Stimulated activated CD4-positive, alpha-beta T cell treated with anti-CD3 and anti-CD28 coated beads, Interleukin-4, amount 100 ng/mL, for 1 hour (primary cell): ENCODE measurements at places on chromosomes 13 and 19.

DNA sequence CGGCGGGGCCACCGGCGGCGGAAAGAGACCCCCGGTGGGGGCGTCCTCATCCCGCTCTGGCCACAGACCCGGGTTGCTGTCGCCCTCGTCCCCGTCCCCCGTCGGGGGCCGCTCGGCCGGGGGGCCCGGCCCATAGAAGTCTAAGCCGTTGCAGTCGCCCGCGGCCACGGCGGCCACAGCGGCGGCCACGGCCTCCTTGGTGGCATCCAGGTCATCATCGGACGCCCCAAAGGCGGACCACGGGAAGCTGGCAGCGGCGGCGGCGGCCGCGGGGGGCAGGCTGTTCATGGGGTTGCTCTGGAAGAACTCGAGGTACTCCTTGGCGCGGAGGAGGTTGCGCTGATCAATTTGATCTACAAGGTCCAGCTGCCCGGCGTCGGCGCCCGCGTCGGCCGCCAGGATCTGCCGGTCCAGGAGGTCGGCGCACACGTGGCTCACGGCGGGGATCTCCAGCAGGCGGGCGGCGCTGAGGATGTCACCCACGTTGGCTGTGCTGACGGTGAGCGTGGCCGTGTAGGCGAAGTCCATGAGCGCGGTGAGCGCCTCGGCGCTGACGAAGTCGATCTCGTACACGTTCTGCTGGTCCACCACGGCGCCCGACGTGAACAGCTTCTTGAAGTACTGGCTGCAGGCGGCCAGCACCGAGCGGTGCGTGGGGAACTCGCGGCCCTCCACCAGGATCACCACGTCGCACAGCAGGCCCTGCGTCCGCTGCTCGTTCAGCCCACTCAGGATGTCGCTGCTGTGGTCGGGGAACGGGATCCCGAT lies 12.1 kb downstream of the ZBTB7A start:
- no peak for DNase-seq

DNA sequence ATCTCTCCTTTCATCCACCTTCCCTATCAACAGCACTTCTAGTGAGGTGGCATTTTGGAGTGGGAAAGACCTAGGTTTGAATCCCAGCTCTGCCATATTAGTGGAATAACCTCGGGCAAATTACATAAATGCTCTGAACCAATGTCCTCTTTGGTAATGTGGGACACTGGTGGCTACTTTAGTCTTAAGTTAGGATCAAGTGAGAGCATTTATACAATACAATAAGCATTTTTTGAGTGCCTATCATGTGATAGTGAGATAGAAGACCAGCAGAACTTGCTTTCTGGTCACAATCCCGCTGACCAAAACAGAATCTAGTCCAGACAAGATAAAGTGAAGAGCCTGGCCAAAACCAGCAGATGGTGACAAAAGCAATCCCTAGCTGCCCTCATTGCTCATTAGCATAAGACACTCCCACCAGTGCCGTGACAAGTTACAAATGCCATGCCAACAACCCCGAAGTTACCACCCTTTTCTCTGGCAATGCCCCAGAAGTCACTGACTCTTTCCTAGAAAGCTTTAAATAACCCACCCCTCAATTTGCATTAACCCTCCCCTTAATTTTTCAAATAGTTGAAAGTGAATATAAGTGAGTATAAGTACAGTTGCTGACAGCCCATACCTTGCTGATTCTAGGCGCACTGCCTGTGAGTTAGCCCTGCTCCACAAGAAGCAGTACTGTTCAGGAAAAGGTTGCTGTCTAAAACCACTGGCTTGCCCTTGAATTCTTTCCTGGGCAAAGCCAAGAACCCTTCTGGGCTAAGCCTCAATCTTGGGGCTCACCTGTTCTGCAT lies 28.9 kb upstream of the KPNA3 start:
- DNase-seq = no peak

DNA sequence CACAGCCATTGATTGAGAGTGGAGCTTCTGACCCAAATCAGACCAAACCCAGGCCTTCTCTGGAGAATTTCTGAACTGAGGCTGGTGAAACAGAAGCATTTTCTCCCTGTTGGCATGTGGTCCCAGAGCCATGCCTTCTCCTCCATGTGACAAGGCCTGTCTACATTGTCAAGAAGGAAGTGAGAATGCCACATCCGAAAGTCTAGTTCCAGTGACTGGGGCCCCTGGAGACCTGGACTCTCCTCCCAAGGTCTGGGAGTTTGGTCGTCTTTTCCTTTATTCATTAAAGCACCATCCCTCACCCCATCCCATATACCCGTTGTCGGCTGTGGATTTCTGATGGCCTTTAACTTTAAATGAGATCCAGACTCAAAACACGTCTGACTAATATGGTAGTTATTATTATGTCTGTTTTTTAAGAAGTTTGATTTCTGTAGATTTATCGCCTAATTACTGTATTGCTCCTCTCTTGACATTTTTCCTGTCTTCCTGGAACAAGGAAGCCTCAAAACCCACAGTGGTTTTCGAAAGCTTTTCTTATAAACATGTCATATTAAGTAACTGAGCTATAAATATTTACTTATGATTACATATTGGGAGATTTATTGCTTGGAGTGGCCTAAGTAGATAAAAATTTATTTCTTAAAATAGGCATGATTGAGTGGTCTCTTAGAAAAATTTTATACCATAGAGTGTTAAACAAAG lies 128.3 kb upstream of the FRY start:
- DNase-seq = no peak

DNA sequence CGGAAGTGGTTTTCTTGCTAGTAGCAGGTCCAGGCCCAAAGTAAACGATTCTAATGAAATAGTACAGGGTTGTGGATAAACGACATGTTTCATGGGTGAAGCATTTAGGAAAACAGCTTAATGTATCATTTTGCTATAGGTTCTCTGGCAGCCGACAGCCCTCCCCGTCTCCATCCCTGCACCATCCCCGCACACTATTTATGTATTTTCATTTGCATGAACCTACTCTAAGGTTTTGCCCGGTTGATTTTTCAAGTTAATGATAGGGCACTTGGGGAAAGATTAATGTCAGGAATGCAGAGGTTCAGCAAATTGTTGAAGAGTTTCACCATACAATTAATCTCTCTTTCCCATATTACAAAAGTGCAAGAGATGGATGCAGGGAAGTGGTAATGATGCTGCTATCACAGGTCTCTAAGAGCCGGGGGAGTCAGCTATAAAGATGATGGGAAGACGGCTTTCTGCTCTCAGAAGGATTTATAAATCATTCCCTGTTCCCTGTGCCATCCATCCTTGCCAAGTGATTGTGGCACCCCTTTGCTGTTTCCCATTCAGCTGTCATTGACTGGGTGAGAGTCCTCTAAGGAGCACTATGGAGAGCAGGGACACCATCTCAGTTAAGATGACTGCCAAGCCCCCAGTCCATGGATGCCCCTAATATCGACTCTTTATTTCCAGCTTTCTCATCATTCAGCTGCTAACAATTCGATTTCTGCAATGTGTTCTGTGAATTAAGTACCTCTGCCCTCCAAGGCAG lies 186.3 kb downstream of the IRS2 start:
- no peak for DNase-seq

DNA sequence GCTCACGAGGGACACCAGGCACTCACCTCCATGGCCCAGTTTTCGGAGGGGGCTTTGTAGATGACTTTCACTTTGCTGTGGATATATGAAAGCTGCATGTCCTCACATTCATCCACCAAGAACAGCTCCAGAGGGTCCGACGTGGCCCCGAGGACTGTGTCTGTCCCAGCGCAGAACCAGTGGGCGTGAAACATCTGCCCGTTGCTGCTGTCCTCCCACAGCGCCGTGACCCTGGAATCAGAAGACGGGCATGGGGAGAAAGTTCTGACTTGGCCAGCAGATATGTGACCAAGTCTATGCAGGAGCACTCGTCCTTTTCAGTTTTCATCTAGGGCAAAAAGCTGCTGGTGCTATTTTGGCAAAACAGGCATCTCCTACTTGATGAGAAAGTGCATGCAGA lies 29.7 kb upstream of the EIF3G start:
- no peak for DNase-seq

DNA sequence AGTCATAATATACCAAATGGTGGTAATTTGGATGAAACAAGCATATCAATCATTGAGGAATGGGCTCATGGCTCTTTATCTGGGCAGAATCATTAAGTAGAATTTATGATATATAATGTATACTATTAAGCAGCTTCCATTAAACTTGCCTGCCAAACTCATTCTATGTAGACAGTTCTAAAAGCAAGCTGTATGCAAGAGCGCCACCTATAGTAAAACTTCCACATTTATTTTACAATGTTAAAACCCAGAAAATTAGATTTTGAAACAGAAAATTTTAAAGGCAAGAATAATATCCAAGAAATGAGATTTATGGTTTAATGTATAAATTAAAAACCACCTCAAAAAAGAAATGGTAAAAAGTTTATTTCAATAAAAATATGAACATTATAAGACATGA lies 161.5 kb downstream of the MZT1 start:
- DNase-seq = no peak

DNA sequence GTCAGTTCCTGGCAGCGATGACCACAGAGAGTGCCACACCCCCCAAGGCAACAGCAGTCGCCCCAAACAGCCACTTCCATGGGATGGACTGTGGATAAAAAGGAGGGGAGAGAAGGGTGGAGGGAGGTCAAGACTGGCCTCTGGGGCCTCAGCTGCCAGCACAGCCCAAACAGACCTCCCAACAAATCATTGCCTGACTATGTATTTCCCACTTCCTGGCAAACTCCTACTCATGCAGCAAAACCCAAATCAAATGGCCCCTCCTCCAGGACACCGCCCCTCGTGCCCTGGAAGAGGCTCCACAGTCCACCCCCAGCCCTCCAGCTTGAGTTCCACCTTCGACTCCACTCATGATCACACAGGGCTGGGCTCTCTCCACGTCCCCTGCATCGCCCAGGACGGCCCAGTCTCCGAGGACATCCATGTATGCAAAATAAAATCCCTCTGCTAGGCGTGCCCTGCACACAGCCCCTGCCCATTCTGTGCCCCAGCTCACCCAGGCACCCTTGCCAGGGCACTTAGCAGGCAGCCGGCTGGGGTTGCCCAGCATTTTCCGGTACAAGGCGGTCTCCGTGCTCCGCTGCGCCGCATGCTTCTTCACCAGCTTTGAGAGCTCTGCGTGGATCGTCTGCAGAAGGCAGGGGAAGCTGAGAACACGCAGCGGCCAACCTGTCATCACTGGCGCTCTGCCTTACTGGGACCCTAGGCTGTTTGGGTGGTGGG lies 10.5 kb upstream of the ELL start:
- DNase-seq = no peak

DNA sequence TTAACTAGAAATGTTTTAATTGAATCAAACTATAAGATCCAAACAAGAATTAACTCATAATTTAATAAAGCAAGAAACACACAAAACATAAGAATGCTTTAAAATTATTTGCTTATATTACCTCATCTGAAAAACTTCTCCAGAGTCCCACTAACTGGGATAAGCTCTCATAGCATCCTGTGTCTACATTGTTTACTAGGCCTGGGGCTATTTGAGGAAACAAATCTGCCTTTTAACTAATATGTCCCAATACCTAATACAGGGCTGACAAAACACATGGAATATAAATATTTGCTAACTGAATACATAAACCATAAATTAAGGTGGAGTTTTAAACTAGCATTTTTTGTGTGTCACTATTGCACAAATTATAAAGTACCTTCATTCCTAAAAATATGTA lies 1399.8 kb upstream of the SLC10A2 start:
- DNase-seq = no peak

DNA sequence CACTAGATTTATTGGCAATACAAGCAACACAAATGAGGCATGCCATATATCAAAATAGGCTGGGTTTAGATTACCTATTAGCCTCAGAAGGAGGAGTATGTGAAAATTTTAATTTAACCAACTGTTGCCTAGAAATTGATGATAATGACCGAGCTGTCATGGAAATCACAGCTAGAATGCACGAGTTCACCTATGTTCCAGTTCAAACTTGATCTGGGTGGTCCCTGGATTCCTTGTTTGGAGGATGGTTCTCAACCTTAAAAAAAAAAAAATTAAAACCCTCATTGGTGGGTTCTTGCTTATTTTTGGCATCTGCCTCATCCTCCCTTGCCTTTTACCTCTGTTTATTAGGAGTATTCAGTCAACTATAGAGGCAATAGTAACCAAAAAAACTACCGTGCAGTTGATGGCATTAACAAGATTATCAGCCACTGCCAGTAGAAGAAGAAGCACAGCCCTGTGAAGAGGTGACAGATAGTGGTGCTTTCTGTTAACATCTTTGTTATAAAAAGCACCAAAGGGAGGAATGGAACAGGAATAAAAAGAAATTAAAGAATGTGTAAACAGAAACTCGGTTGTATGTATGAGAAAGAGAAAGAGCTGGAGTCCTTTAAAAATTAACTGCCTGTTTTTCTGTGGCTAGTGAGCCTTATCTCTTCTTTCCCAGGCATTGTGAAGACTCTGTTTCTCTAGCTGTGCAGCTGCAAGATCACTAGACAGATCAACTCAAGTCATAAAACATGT lies 106.4 kb downstream of the ZNF429 start:
- DNase-seq = no peak

DNA sequence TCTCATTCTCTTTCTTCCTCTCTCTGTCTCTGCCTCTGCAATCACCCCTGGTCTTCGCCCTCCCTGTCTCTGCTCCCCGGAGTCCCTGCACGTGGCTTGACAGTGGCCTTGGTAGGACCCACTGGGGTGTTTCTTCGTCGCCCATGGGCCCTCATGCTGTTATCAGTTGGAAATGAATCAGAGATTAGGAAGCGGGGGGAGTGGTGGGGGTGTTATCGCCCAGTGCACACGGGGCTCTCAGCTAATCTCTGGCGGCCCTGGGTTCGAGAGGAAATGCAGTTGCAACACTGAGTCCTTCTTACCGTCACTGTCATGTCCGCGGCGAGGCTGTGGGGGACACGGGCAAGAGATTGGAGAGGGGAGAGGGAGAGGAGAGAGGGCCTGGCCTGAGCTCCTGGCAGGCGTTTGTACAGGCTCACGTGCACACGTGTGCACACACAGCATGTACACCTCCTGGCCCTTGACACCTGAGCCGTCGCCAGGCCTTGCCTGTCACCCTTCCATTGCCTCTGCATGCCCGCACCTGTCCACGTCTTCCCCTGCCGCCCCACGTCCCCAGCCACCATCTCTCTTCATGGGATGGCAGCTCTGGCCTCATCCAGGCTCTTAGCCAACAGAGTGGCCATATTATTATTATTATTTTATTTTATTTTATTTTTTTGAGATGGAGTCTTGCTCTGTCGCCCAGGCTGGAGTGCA lies 37.8 kb upstream of the SLC7A10 start:
- no peak for DNase-seq

DNA sequence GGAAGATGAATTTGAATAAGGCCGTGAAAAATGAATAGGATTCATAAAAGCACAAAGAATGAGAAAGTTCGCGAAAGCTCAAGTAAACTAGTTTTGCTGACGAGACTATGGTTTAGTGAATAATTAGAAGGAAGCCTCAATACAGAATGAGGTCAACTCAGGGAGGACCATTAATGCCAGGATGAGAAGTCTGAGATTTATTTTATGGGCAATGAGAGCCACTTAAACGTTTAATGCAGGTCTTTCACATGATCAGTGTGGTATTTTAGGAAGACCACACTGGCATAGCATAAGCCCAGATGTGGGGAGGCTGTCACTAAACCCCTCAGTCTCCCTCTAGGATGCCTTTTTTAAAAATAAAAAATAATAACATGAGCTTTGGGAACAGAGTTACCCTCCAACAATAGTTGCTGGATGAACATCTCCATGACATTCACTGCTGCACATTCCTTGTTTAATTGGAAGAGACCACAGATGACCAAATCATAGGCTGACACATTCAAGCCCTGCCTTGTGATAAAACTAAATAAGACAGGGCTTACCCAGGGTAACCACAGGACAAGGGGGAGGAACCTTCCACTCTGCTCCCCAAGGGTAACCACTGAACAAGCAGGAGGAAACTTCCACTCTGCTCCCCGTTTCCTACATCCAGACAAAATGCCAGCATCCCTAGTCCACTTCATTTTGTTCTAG lies 43.6 kb upstream of the LSM14A start:
- no peak for DNase-seq

GRCh38 chr19:55643003-55643886 lies at the start of gene ZNF581:
Gene ZNF581 (plus strand): TSS chr19:55643649. CDS start chr19:55644572, 923 bp downstream.
- DNase-seq = peak; percentile 86
